Urothelium cell line (cell line): ENCODE measurements at places on chromosomes 3 and 15.

DNA sequence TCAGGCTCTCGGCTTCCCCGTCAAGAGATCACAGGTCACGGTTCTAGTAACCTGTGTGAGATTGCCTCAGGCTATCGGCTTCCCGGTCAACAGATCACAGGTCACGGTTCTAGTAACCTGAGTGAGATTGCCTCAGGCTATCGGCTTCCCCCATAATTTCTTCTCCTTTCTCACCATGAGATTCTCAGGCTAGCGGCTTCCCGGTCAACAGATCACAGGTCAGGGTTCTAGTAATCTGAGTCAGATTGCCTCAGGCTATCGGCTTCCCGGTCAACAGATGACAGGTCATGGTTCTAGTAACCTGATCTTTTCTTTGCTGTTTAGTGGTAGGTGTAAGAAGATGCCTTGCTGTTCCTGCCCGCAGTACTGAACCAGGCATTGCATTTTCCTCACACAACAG, 418.2 kb upstream of the ZNF717 start:
- no peak for DNase-seq

GRCh38 chr3:46934072-46934471, 42.5 kb downstream of the CCDC12 start:
- DNase-seq, result no peak

- no peak for DNase-seq
Observed at GRCh38 chr3:118808723-118809122, 225.9 kb downstream of the IGSF11 start.

DNA sequence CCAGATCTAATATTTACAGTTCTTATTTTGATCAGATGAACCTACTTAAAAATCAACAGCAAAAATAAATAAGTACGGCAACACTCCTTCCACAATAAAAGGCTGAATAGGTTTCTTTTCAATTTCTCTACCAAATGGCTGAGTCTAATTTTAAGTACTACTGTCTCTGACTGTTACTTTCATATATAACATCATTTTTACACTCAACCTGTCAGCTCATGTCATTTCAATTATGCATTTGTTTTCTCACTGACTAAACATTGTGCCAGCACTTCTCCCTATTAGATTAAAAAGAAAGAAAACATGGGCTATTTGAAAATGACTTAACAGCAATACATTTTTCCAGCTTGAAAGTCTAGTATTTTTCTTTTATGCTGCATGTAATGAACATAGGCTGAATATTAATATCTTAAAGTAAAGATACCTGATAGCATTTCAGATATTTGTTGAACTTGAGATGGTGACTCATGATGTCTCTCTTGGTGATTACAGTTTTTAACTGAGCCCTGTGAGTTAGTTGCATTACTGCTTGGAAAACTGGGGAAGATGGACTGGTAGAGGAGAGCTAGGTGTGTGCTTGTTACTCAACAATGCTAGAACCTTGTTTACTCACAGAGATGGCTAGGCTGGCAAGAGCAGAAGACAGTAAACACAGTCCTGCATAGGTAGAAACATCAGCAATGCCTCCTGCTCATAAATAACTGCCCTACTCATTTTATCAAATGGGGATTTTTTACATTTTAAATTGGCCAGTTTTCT, 73.9 kb downstream of the PEX5L start:
- DNase-seq, result no peak

DNA sequence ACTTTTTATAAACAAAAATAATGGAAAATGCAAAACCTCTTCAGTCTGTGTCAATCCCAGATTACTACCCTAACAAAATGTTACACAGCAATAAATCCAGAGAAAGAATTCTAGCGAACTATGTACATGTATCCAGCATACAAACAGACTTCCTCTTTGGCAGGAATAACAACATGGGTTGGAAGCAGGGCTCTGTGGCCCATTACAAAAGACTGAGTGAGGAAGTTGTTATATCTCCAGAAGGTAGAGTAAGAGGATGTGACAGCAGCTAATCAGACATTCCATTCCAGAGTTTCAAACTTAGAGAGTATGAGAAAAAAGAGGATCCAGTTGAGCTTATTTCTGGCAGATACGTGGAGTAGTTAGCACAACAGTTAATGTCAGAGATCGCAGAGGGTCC, 294.0 kb upstream of the PLSCR5 start:
- no peak for DNase-seq

GRCh38 chr3:63972196-63972595, 51.1 kb downstream of the PSMD6 start:
- DNase-seq, result peak; percentile 30

- no peak for DNase-seq
Observed at GRCh38 chr15:43776101-43776717, 557 bp downstream of the ELL3 start.

GRCh38 chr15:29854413-29854812, 32.1 kb upstream of the TJP1 start:
- DNase-seq, result peak; percentile 58

DNA sequence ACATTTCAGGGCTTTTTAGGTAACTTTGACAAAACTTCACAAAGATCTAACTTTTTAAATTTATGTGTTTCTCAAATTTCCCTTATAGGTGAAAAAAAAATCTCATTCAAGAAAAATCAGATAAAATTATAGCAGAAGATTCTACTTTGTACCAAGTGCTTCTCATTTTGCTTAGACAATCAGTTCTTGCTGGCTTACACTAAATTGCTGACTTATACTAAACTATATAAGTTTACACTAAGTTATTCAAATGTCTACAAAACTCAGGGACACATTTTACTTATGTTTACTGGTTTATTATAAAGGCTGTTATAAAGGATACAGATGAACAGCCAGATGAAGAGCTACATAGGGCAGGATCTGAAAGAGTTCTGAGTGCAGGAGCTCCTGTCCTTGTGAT, 195.1 kb downstream of the ZPLD1 start:
- no peak for DNase-seq

DNA sequence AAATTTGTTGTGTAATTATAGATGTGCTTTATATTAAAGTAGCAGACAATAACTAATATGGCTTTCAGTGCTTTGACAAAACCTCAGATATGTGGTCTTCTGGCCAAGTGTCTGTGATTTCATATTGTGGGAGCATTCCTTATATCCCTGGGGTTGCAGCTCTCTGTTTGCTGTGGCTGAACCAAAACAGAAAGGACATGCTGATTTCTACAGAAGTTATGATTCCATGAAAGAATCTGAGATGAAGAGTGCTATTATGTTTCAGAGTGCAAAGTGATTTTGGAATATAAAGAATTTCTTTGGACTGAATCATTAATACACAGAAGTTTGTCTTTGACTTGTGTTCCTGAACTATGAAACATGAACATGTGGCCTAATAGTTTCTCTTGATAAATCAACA, 36.5 kb downstream of the CDV3 start:
- no peak for DNase-seq

DNA sequence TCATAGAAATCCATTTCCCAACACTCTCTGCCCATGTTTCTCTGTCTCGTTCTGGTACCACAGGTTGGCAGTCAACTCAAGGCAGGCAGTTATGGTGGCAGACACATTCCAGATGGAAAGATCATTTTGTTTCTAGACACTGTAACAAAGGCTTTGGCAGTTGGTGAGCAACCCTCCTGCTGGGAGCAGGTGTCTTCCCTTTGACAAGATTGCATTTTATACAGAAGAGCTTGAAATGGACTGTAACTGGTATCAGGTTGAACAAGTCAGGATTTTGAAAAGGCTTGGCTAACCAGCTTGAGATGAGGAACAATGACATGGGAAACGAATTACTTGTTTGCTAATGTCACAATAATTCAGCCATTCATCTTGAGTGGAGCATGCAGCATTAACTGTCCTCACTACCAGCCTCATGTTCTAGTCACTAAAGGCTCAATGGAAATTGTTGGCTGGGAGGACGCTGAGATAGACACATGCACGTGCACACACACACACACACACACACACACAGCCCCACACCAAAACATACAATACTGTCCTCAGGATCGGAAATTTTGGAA, 170.0 kb downstream of the SEMA6D start:
- no peak for DNase-seq

DNA sequence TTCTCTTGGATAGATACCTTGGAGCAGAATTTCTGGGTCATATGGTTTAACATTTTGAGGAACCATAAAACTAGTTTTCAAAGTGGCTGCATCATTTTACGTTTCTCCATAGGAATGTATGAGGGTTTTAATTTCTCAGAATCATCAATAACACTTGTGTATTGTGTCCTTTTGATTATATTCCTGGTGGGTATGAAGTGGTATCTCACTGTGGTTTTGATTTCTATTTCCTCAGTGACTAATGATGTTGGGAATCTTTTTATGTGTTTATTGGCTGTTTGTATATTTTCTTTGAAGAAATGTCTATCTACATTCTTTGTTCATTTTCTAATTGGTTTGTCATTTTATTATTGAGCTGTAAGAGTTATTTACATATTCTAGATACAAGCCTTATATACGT, 28.8 kb downstream of the CDIN1 start:
- no peak for DNase-seq
